Right atrium auricular region (tissue), 2 donors: ENCODE measurements at places on chromosomes 12 and 14. TPM values are rescaled to one million over a fixed set of nuclear protein-coding genes. Genes with fewer than 3 reads are reported as not detected.

ACADS gene
- total RNA-seq, result 58.6 TPM

SLC4A8 gene
- 1.1 TPM for total RNA-seq

FOXG1 gene
- not detected for total RNA-seq

- H3K4me3 ChIP-seq, result peak within 1 kb of the TSS; percentile 5
- H3K4me1 ChIP-seq, result peaks cover 7% of the 10 kb centered on the region
- H3K36me3 ChIP-seq, result no peaks in the 10 kb centered on the region
- no peak for DNase-seq
- no peak within 1 kb of the TSS for H3K27ac ChIP-seq
- H3K27me3 ChIP-seq, result no peaks in the 10 kb centered on the region
Measured at GRCh38 chr12:66678338-66679275, at the start of gene GRIP1. Gene GRIP1, minus strand, starts transcription at chr12:66679076. Its CDS starts 172 bp downstream, at chr12:66678904.

PLA2G1B gene
- total RNA-seq, result not detected

RNF212B gene
- total RNA-seq, result not detected

KRT79 gene
- total RNA-seq, result not detected

- no peak for DNase-seq
- H3K4me3 ChIP-seq, result no peak overlapping the region
- no peaks in the 10 kb centered on the region for H3K36me3 ChIP-seq
- no peak overlapping the region for H3K27ac ChIP-seq
- no peaks in the 10 kb centered on the region for H3K4me1 ChIP-seq
- no peaks in the 10 kb centered on the region for H3K27me3 ChIP-seq
Measured at GRCh38 chr12:130627175-130627574, 88.9 kb downstream of the RIMBP2 start.

DNA sequence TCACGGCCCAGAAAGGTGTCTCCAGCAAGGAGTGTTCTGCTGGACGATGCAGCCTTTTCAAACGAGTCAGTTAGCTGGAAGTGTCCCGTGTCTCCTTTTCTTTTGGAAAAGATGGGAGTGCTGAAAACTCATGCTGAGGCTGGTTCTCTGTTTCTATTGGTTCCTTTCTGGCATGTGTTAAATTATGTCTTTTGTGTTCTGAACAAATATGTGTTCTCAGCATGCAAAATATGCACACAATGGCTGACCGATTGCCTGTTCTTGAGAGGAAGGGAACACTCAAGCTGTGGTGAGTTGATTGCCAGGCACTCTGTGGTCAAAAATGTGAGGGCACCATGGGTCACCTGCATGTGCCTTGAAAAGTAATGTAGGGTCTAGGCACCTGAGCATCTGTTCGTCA is 181.3 kb downstream of the CACNA1C start:
- peak overlapping the region; percentile 90 for H3K27ac ChIP-seq
- no peak overlapping the region for H3K4me3 ChIP-seq
- no peaks in the 10 kb centered on the region for H3K4me1 ChIP-seq
- no peak for DNase-seq

DNA sequence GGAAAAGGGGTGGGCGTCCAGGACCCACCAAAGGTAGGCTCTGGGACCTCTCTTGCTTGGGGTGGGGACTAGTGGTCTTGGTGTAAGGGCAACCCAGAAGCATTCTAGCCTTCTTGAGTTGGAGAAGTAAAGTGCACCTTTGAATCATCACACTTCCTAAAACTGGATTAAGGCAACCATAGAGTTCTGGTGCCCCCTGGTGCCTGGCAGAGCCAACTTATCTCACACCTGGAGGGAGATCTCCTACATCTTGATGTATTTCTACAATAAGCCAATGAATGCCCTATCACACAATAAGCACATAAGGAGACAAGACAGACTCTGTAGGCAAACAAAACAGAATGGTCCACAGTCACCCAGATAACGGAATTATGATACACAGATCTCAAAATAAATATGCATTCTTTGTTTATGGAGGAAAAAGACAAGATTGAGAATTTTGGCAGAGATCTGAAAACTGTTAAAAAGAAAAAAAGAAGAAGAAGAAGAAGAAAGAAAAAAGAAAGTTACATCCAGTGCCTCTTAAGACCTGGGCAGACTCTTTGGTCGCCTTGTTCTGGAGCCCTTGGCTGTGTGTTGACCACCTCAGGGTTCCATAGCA is 95.9 kb upstream of the PPP2R5C start:
- no peaks in the 10 kb centered on the region for H3K27me3 ChIP-seq
- no peak for DNase-seq
- no peak overlapping the region for H3K4me3 ChIP-seq

GRCh38 chr12:113260127-113260526 is 38.9 kb downstream of the TPCN1 start:
- H3K27me3 ChIP-seq, result no peaks in the 10 kb centered on the region
- no peaks in the 10 kb centered on the region for H3K4me1 ChIP-seq
- H3K27ac ChIP-seq, result peak overlapping the region; percentile 81
- no peak for DNase-seq
- peaks cover 12% of the 10 kb centered on the region for H3K36me3 ChIP-seq
- no peak overlapping the region for H3K4me3 ChIP-seq

- no peaks in the 10 kb centered on the region for H3K27me3 ChIP-seq
- no peak for DNase-seq
- no peaks in the 10 kb centered on the region for H3K36me3 ChIP-seq
- H3K4me3 ChIP-seq, result no peak overlapping the region
Measured at GRCh38 chr14:37932008-37932407, 275.7 kb upstream of the SSTR1 start.

GRCh38 chr14:23093991-23094665 is 808 bp downstream of the ACIN1 start:
- peaks cover 51% of the 10 kb centered on the region for H3K36me3 ChIP-seq
- DNase-seq, result no peak
- no peaks in the 10 kb centered on the region for H3K4me1 ChIP-seq
- H3K27me3 ChIP-seq, result no peaks in the 10 kb centered on the region

- H3K27me3 ChIP-seq, result no peaks in the 10 kb centered on the region
- H3K4me3 ChIP-seq, result no peak overlapping the region
- H3K4me1 ChIP-seq, result no peaks in the 10 kb centered on the region
- H3K36me3 ChIP-seq, result peaks cover 20% of the 10 kb centered on the region
- DNase-seq, result no peak
Measured at GRCh38 chr14:52883658-52884057, 67.2 kb downstream of the FERMT2 start.

SMIM41 gene
- 0.44 TPM for total RNA-seq

GRCh38 chr12:106431839-106432411 is 74.4 kb downstream of the POLR3B start:
- peaks cover 5% of the 10 kb centered on the region for H3K36me3 ChIP-seq
- no peaks in the 10 kb centered on the region for H3K27me3 ChIP-seq
- H3K4me3 ChIP-seq, result no peak overlapping the region
- no peaks in the 10 kb centered on the region for H3K4me1 ChIP-seq
- DNase-seq, result no peak

DNA sequence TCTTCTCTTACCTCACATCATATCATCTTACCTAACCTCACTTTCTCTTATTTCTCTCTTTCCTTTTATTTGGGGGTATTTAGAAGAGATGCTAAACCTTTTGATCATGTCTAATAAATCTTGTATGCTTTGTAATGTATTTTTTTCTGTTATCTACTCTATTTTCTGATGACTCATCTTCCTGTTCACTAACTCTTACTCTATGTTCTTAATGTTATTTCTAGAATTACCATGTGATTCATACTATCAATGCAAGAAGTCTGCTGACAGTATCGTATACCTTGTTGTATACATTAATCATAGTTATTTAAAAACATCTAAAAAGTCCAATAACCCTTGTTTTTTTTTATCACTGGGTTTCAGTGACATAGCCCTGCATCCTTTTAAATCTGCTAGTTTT is 62.3 kb downstream of the MGAT4C start:
- H3K27me3 ChIP-seq, result no peaks in the 10 kb centered on the region
- no peak overlapping the region for H3K27ac ChIP-seq
- H3K36me3 ChIP-seq, result no peaks in the 10 kb centered on the region
- no peaks in the 10 kb centered on the region for H3K4me1 ChIP-seq

DNA sequence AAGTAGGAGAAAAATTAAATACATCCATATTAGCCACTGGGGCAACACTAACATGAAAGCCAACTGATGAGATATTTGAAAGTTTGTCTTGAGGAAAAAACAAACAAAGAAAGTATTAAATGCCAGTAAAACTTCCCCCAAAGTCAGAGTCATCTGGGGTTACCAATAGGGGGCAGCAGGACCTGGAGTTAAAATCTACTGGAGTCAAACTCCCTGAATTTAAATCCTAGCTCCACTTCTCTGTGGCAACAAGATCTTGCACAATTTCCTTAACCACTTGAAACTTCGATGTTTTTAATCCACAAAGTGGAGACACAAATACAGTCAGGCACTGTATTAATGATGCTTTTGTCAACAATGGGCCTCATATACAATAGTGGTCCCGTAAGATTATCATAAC is 14.4 kb downstream of the PLEKHG7 start:
- H3K27ac ChIP-seq, result no peak overlapping the region
- no peaks in the 10 kb centered on the region for H3K4me1 ChIP-seq
- no peak overlapping the region for H3K4me3 ChIP-seq

DNA sequence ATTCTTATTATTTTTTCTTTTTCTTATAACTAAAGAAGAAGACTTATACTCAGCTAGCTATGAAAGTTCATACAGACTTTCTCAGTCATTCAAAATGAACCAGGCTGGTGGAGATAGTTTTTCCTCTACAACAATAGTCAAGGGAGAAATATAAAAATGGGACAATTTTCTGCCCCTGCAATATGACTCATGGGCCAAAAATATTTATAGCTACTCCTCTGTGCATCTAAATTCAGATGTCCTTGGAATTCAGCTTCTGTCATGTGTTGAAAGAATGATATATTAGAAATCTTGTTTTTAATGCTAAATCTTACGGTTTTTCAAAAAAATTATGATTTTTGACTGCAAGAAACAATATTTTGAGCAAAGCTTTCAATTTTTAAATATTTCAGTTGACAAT is 237.2 kb upstream of the SYT10 start:
- no peak overlapping the region for H3K4me3 ChIP-seq
- DNase-seq, result no peak
- no peaks in the 10 kb centered on the region for H3K36me3 ChIP-seq

PLXNC1 gene
- total RNA-seq, result 2.0 TPM

KRT82 gene
- total RNA-seq, result not detected

GRCh38 chr12:129258781-129259318 is 405.6 kb downstream of the GLT1D1 start:
- no peak overlapping the region for H3K4me3 ChIP-seq
- H3K27ac ChIP-seq, result no peak overlapping the region
- H3K4me1 ChIP-seq, result no peaks in the 10 kb centered on the region
- no peak for DNase-seq
- no peaks in the 10 kb centered on the region for H3K27me3 ChIP-seq

DNA sequence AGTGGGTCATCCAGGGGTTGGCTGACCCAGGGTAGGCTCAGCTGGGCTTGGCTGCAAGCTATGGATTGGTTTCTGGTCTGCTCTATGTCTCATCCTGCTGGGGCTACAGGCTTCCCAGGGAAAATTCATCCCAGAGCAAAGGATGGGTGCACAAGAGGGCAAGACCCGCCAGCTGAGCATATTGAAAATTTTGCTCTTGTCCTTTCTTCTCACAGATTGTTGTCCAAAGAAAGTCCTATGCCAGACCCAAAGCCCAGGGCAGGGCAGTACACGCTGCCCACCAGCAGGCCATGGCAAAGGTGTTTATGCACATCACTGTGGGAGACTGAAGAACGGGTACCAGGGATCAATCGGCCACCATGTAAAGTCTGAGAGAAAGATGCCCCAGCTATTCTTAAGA is 95.3 kb upstream of the PARP11 start:
- H3K4me1 ChIP-seq, result no peaks in the 10 kb centered on the region
- H3K36me3 ChIP-seq, result no peaks in the 10 kb centered on the region
- no peak overlapping the region for H3K4me3 ChIP-seq

ERBB3 gene
- total RNA-seq, result 7.2 TPM

- H3K4me3 ChIP-seq, result no peak overlapping the region
- DNase-seq, result no peak
- H3K4me1 ChIP-seq, result no peaks in the 10 kb centered on the region
- no peaks in the 10 kb centered on the region for H3K27me3 ChIP-seq
- H3K36me3 ChIP-seq, result peaks cover 11% of the 10 kb centered on the region
Measured at GRCh38 chr12:8712572-8712971, 14.8 kb downstream of the RIMKLB start.

- no peaks in the 10 kb centered on the region for H3K36me3 ChIP-seq
- H3K4me3 ChIP-seq, result no peak overlapping the region
- no peak for DNase-seq
- no peaks in the 10 kb centered on the region for H3K27me3 ChIP-seq
- no peaks in the 10 kb centered on the region for H3K4me1 ChIP-seq
Measured at GRCh38 chr14:102620413-102620812, 28.0 kb downstream of the RCOR1 start.

DNA sequence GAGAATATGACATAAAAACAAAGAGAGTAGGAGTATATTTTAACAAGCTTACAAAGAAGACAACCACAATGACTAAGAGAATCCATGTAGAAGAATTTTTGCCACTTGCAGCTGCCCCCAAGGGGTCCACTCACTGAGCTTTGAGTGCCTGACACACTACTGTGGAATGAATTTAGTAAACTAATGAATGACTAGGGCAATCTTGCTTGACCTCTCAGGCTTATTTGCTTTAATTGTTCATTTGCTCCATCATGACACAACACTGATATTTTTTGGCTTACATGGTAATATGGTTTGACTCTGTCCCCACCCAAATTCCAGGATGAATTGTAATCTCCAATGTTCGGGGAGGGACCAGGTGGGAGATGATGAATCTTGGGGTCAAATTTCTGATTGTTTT is 249.1 kb upstream of the FAR2 start:
- no peaks in the 10 kb centered on the region for H3K36me3 ChIP-seq
- no peaks in the 10 kb centered on the region for H3K27me3 ChIP-seq
- no peak for DNase-seq
- no peak overlapping the region for H3K4me3 ChIP-seq
- H3K27ac ChIP-seq, result no peak overlapping the region

DNA sequence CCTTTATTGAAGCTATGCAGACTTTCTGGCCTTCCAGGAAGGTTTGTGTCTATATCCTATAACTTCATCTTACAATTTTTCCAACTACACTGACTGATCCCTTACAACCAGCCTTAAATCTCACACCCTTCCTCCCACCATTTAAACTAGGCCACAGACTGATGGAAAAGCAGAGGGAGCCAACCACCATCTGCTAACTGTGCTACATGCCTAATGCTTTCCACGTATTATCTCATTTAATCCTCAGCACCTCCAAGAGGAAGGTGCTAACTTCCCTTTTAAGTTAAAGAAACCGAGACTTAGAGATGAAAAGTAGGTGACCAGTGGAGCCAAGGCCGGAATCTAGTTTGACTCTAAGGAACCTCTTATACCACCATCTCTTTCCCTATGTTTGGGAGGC is 22.7 kb upstream of the BLTP3B start:
- no peaks in the 10 kb centered on the region for H3K27me3 ChIP-seq
- H3K36me3 ChIP-seq, result no peaks in the 10 kb centered on the region
- H3K27ac ChIP-seq, result no peak overlapping the region
- no peaks in the 10 kb centered on the region for H3K4me1 ChIP-seq
- H3K4me3 ChIP-seq, result no peak overlapping the region

- no peak for DNase-seq
- no peaks in the 10 kb centered on the region for H3K27me3 ChIP-seq
- H3K4me1 ChIP-seq, result no peaks in the 10 kb centered on the region
- peaks cover 4% of the 10 kb centered on the region for H3K36me3 ChIP-seq
Measured at GRCh38 chr14:71625175-71625574, 307.1 kb upstream of the RGS6 start.

- DNase-seq, result no peak
- H3K4me3 ChIP-seq, result no peak overlapping the region
- H3K4me1 ChIP-seq, result no peaks in the 10 kb centered on the region
- no peaks in the 10 kb centered on the region for H3K27me3 ChIP-seq
Measured at GRCh38 chr12:119005913-119006312, 24.6 kb downstream of the SRRM4 start.

DYRK2 gene
- total RNA-seq, result 86.6 TPM

FOXM1 gene
- 0.16 TPM for total RNA-seq

- no peak overlapping the region for H3K4me3 ChIP-seq
- H3K36me3 ChIP-seq, result no peaks in the 10 kb centered on the region
- no peaks in the 10 kb centered on the region for H3K4me1 ChIP-seq
- no peak overlapping the region for H3K27ac ChIP-seq
- DNase-seq, result no peak
Measured at GRCh38 chr12:68675101-68675842, 11.5 kb upstream of the NUP107 start.
